ENCODE measurements at places on chromosomes 4 and X.

DNA sequence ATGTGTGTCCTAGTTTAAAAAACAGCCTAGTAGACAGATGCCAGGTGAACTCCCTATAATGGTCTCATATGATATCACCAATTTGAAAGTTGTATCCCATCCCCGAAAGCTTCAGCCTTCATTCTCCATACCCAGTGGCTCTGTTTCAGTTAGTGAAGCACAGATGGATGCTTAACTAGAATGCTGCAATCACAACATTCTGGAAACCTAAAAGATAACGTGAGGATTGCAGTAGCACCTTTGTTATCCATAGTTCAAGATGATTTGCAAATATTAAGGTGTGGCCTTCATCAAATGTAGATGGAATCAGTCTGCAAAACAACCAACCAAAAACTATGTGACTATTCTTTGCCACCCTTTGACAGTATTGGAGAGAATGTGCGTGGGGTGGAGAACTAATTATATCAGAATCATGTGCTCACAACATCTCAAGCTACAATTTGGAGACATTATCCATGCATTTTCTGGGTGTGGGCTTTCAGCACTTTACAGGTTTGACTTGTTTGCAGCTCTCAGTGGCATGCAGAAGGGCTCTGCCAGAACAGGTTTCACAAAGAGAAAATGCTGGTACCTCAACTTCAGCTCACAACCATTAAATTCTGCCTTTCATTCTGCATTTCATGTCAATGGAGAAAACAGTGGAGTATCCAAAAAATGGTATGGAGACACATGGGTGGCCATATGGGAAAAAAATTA lies 18.3 kb upstream of the PPID start:
- DNase-seq: no peak

- DNase-seq: peak; percentile 12
Measured at GRCh38 chrX:72060921-72061490, 70.7 kb downstream of the RTL5 start.

- peak; percentile 40 for DNase-seq
Measured at GRCh38 chr4:99811850-99812249, 4.8 kb upstream of the DAPP1 start.

DNA sequence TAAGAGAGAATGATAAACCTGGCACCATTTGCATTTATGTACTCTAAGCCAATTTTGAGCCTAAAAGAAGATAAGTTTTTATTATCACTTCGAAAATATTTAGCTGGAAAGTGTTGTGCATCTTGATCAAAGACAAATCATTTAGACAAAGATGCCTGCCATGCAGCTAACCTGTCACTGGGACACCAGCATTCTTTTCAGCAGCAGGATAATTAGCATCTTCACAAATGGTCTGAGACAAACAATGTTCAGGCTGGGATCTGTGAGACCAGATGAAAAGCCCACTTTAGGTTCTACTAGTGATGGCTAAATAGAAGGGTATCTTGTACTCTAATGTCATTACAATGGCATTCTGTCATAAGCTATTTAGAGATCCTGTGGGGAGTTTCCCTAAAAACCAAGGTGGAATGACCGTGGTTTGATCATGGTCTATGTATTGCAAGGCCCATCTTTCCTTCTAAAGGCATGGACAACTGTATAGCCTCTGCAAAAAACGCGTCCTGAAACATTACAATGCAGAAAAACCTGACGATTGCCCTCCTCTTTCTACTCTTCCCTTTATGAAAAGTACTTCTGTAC lies 7.2 kb downstream of the PRDM8 start:
- no peak for DNase-seq

GRCh38 chr4:141121101-141121500 lies 12.2 kb downstream of the RNF150 start:
- no peak for DNase-seq
